ENCODE measurements at places on chromosomes 2 and 18. TPM values are rescaled to one million over a fixed set of nuclear protein-coding genes. Genes with fewer than 3 reads are reported as not detected.

DNA sequence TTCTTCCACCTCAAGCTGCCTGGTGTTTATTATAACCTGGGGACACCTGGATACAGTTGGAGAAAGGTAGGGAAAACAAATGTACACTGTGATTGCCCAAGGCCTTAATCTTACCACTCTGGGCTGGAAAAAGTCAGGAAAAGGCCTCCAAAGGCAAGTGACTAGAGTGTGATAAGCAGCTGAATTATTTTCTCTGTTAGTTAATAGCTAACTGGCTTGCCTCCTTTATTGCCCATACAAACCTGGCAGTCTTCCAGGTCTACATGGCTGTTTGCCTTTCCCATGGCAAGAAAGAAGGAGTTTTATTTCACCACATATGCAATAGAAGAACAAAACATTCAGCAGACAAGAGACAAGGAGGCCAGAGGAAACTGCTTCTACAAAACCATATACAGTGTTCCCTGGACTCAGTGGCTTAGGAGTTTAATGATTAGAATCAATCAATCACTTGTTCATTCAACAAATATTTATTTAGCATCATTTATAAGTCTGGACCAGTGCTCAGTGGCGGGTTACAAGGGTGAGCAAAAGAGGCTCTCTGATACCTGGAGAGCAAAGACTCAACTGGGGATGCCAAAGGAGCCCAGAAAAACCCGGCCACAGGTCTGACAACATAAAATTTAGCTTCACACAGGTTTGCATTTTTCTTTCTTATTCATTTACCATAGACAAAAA, 27.5 kb upstream of the SUCLG1 start:
- DNase-seq: peak; percentile 40

DNA sequence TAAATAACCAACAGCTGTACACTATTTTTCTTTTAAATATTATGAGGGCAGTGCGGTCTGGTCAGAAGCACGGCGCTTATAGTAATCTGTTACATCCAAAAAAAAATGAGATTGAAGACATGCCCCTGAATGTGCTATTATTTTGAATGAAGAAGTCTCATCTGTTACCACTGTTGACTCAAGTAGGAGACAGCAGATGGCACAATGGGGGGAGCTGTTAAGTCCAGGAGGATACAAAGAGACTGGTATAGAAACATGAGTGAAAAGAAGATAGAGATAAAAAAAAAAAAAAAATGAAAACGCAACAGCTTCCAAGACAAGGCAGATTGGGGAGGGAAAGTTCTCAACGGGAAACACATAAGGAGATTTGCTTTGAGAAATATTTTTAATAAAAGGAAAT, 425.5 kb upstream of the PKDCC start:
- DNase-seq: no peak

XDH gene
- 2.2 TPM for total RNA-seq

GRCh38 chr2:54685263-54685775, 38.1 kb upstream of the EML6 start:
- DNase-seq: no peak

DNA sequence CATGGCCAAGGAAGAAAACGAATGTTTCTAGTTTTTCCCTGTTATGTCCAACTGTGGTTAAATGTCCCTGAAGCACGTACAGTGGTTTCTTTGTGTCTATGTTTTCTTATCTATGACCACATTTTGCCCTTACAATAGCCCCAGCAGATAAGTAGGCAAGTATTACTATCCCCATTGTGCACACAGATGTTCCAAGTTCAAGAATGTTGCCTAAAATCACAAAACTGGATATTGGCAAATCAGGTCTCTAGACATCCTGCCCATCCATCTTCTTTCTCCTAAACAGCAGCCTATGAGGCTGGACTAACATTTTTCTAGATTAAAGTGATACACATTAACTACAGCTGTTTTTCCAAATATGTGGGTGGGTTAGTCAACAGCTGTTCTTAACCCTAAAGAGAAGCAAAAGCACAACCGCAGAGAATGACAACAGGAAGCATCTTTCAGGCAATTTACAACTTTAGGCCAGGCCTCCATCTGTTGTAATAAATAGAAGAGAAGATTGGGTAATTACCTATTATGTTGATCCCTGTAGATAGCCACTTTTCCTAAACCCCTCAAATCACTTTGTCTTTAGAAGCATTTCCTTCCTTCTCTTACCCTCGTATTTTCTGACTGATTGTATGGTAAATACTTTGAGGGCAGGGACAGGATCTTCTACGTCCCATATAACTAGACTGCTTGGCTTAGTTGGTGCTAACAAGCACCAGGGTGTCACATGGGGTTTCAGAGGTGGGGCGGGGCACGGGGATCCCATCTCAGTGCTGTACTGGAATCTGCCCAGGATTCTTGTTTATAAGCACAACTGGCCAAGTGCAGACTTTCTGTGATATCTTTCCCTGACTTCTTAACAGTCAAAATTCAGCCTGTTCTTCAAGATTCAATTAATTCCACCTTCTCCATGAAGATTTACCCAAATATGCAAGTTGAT, 132.1 kb upstream of the SETBP1 start:
- DNase-seq: peak; percentile 70

DNA sequence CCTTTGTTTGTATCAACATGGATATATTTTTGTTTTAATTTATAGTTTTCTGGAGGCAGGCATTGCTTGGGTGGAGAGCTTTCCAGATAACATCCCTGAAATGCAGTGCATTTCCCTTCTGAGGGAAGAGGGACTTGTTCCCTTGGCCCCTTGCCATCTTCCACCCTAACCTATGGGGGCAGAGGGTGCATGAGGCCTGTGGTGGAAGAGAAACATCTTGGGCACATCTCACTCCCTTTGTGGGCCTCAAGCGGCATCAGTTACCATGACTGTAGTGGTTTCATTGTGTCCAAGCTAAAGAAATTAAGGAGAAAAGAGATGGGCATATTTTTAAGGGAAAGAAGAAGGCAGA, 5.3 kb upstream of the RPL37A start:
- no peak for DNase-seq

GRCh38 chr2:196566961-196567666, 72.4 kb upstream of the CCDC150 start:
- no peak for DNase-seq

DNA sequence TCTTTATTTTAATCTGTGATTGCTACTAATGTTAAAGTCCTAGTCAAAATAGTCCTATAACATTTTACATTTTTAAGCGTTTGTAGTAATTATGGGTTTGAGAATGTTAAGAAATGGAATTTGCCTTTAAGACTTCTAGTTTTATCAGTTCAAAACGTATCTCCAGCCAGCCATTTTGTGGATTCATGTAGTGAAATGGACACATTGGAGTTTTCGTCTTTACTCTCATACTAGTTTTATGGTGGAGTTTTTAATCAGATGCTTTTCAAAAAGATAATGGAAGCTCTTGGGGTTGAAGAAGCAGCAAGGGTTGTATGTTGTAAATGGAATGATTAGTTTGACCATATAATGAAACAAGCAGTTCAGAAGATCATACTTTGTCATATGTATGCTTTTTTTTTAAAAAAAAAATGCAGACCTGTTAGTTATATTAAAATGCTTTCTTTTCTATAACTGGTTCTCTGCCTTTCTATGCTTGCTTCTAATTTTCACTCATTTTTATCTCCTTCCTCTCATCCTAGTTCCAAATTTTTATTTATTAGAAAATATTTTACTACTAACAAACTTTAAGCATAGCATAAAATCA, 16.6 kb downstream of the VAPA start:
- no peak for DNase-seq

ARHGAP15 gene
- not detected for total RNA-seq

IL36G gene
- not detected for total RNA-seq

GRCh38 chr2:37226863-37227262, 4.5 kb downstream of the CEBPZ start:
- no peak for DNase-seq

DNA sequence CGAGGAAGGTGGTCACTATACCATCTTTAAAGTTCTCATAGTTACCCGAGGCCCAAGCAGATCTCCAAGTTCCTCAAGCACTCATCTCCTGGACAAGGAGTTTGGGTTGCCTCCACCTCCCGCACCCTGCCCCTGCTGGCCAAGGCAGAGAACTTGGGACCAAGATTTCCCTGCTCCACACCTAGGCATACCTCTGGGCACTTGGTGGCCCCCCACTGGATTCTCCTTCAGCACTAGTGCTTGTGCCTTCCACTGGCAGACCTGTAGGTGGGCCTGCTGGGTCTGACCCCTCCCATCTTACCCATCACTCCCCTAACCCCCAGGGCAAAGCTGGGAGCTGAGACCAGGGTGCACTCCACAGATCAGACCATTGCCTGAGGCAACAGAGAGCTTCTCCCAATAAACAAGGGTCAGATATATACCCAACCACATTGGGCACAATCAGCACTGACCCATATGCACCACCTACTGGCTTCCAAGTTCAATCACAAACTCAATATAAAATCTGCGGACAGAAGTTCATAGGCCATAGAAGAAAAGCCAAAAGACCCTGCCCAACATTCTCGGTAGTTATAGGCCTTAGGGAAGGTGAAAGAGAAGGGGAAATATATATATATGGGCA, 244.2 kb downstream of the EXOC6B start:
- DNase-seq: no peak

ZAP70 gene
- total RNA-seq: 0.73 TPM

- peak; percentile 69 for DNase-seq
These were observed 7.9 kb downstream of the RDH14 start for GRCh38 chr2:18552351-18553077.

DNA sequence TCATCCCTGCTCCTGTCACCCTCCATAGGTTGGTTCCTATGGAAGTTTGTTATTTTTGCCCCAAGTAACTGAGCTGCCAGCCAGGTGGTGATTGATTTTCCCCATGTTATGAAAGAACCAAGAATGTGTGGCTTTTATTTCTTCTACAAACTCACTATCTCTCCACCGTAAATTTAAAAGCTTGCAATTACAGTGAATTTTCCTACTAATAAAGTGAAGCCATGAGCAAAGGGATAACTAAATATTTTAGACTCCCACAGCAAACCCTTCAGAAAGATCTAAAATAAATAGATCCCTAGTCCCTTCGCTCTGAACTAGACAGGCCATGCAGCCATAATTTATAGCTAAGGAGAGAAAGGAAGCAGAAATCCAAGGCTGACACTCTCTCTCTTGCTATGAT, 6.2 kb upstream of the KIAA2012 start:
- no peak for DNase-seq

- DNase-seq: no peak
These were observed 41.8 kb upstream of the ARHGAP28 start for GRCh38 chr18:6687676-6688075.

LIPT1 gene
- total RNA-seq: 3.4 TPM

GRCh38 chr2:201500534-201500933, 49.0 kb downstream of the STRADB start:
- peak; percentile 23 for DNase-seq

TRPM8 gene
- 0.31 TPM for total RNA-seq

LHCGR gene
- total RNA-seq: not detected

- no peak for DNase-seq
These were observed 63.9 kb downstream of the TRPM8 start for GRCh38 chr2:233980955-233981561.

DNA sequence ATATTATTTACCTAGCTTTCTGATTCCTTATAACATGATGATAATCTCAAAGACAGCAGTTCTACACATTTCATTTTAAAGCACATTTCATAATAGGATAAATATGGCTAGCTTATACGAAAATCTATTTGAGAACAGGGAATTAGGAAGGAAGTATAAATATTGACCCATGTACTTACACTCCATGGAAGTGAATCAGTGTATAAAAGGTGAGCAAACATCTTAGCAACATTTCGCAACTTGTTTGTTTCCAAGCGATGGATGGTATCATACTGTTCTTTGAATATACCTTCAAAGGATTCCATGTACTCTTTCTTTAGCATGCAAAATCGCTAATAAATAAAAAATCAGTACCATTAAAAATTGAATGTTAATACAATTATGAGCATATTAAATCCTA, 53.1 kb downstream of the CWC22 start:
- DNase-seq: no peak

- DNase-seq: no peak
These were observed 2.7 kb upstream of the GEMIN6 start for GRCh38 chr2:38775097-38775920.

MC4R gene
- not detected for total RNA-seq

DNA sequence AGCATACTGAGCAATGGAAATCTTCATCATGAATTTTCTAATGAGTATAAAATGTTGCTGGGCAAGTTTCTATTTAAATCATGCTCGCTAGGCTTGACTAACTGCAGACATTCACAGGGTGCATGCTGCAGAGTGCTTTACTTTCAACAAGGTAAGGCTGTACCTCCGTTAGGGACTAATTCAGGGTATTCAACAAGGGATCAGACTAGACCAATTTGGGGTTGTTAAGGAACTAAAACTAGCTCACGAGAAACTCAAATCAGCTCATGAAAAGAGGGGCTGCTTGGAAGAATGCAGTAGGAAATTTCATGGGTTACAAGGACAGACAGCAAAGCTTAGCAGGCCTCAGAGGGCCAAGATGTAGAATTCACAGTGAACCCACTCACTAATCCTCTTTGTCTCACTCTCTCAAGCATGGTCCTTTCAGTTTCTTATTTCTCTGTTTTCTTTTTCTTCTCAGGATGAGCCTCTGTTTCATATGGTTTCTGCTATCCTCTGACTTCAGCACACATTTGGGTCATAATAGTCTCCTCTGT, 2.2 kb downstream of the MYO3B start:
- DNase-seq: no peak

- peak; percentile 73 for DNase-seq
These were observed 238.3 kb upstream of the RASGRP3 start for GRCh38 chr2:33238111-33238510.

DNA sequence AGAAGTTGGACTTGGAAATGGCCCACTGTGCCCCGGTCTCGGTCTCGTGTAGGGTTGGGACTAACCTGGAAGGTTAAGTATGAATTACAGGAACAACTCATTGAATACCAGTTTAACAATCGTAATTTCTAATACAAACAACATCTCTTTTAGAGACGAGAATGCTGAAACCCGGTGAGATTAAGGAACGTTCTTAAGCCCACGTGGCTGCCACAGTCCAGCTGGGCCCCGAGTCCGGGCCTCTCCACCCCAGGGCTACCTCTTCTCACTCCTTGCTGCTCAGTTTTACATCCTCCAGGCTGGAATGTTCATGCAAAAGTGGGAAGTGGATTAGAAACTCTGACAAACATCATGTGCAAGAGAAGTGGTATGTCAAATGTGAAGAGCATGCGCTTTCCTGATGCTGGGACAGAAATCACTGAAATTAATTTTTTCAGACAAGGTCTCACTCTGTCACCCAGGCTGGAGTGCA, 29.4 kb downstream of the NGEF start:
- no peak for DNase-seq

DNA sequence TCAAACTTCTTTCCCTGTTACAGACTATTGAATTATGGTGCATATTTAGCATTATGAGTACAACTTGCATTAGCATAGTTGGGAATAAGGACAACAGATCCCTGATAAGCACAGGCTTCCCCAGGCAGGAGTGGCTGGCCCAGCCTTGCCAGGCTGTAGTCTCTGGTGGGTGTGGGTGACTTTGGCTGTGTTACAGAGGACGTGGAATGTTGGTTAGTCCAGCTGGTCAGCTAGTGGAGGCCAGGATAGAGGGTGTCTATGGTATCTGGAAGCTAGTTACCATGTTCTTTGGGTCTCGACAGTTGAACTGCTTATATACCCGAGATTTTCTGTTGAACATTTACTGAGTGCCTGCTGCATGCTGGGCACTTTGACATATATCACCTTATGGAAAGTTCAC, 4.7 kb downstream of the SH3RF3 start:
- no peak for DNase-seq
